Suppressor macrophage (primary cell): ENCODE measurements at places on chromosomes 16 and 17.
A peak's percentile ranks its signal among the peaks of the same experiment; 100 is the strongest.

GRCh38 chr16:84404936-84405639, 36.8 kb downstream of the ATP2C2 start:
- no peak for DNase-seq

DNA sequence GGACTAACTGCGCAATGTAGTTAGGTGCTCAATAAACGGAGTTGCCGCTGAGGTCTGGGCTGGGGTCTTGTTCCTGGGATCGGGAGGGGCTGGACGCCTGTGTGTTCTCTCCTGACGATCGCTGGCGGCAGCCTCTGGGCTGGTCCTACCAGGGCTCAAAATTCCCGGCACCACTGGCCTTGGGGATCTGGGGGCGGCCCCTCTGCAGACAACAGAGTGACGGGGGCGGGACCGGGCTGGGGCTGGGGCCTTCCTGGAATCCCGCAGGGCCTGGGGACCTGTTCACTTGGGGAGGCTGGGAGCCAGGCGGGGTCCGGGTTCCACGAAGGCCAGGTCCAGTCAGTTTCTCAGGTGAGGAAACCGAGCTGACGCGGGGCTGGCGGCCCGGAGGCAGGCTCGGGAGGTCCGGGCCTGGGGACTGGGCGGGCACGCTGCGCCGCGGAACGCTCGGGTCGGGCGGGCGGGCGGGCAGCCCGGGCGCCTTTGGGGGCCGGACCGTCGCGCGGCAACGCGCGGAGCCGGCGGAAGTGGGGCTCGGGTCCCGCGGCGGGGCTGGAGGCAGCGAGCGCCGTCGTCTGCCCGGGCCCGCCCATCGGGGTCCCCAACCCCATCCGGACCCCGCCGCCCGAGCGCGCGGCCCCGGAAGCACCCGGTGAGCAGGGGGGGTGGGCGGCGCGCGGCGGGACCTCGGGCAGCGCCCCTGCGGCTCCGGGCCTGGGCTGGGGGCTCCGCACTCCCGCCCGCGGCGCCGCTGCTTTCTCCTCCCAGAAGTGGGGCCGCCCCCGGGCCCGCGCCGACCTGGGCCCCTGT, at the start of gene PIGQ:
PIGQ (plus strand) TSS at position 524 of the 810 bp plus-strand sequence. CDS start 4,107 bp downstream, outside the sequence.
- peak; percentile 60 for DNase-seq

GRCh38 chr16:13291591-13292333, 390.4 kb downstream of the SHISA9 start:
- no peak for DNase-seq

- no peak for DNase-seq
These were observed 12.5 kb upstream of the C1QTNF8 start for GRCh38 chr16:1108299-1109252.

DNA sequence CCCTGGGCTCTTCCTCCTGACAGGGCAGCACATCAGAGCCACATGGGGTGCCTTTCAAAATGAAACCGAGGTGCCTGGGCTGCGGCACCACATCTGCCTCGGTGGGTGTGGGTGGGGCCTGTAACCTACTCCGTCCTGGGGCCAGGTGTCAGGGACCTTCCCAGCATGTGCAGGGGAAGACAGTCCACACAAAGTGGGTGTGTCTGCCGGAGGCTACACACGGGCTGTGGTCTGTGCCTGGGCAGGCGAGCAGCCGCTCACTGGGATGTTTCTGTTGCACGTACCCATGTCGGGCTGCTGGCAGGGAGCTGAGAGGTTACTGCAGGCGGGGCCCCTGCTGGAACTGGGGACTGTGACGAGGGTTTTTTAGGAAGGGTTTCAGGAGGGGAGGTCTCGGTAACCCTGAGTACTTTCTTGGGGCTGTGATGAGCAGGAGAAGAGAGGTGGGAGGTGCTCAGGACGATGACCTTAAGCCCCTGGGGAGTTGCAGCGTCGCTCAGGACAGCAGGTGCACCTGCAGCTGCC, 351.2 kb downstream of the SEC14L1 start:
- DNase-seq, result peak; percentile 1

- DNase-seq, result peak; percentile 83
These were observed 7.9 kb upstream of the BAHCC1 start for GRCh38 chr17:81387100-81388090.

GRCh38 chr17:19645734-19646201, 2.8 kb upstream of the ALDH3A2 start:
- peak; percentile 83 for DNase-seq

DNA sequence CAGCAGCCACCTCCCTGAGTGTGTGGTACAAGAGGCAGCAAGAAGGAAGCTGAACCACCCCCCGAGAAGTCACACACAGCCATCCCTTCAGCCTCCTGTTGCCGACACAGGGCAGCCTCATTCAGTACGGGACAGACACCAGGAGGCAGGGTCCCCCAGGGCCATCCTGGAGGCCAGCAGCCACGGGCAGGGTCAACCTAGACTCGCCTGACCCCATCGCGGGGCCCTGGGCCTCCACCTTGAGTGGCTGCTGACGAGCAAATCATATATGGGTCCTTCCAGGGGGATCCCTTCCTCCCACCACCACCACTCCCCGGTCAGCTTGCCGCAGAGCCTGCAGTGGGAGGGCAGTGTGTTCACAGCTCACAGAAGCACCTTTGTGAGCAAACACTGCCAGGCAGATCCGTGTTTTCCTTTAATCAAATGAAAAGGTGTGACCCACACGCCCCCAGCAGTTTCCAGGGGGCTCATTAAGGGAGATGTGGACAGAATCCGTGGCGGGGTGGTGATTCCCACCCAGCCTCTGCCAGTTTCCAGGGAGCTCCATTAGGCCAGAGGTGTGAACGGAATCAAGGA, 5.6 kb upstream of the ACSF3 start:
- no peak for DNase-seq

- peak; percentile 32 for DNase-seq
These were observed 2.2 kb upstream of the UQCRC2 start for GRCh38 chr16:21950782-21951521.

- DNase-seq, result no peak
These were observed 163.3 kb upstream of the PLCG2 start for GRCh38 chr16:81615833-81616232.

- no peak for DNase-seq
These were observed 3.5 kb upstream of the ADGRG1 start for GRCh38 chr16:57624806-57625500.

DNA sequence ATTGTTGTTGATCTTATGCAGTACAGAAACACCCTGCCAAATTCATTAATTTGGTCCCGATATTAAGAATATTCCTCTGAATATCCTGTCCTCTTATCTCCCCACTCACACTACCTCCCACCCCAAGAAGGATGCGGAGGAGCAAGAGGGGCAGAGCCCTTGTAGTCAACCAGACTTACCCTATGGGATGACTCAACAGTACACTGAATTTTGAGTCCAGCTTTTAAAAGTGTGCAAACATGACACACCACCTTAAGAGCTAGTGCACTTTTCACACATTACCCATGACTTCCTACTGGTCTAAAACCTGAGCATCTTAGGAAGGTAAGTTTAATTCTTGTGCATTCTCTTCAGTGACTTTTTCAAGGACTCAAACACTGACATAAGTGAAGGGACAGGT, 9.5 kb downstream of the USP22 start:
- DNase-seq, result no peak

DNA sequence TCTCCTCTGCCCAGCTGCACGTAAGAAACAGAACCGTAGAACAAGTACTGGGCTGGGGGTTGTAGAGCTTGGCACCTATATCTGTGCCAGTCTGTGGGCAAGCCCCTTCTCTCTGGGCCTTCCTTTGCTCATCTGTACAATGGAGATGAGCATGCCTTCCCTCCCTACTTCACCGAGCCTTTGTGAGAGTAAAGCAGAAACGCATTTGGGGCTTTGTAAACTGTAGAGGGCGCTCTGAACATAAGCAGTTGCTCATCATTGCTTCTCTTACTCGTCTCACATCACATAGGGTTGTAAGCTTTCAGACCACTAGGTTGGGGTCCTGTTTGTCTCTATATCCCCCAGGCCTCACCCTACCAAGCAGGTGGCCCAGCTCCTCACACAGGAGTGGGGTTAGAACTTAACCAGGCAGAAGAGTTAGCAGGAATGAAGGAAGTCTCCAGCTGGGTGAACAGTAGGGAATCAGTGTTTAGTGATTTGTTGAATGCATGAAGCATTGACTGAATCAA, 15.1 kb downstream of the SAMD14 start:
- peak; percentile 84 for DNase-seq

DNA sequence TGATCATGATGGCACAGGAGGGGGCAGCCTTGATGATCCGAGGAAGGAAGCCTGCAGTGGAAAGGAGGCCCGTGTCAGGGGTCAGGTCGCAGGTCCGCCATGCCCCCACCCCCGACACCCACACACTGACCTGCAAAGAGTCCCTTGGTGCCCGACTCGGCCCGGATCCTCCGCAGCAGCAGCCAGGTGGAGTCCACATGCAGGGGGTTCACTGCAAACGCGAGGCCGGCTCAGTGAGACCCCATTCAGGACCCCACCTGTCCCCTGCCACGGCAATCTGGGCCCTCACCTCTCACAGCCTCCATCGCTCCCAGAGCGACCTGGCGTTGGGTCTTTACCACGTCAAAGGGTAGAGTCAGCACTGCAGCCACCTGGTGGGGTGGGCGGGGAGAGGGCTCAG, 4.6 kb downstream of the SLC25A39 start:
- no peak for DNase-seq
